SK-N-DZ (cell line): ENCODE measurements at places on chromosomes 1 and 21.

DNA sequence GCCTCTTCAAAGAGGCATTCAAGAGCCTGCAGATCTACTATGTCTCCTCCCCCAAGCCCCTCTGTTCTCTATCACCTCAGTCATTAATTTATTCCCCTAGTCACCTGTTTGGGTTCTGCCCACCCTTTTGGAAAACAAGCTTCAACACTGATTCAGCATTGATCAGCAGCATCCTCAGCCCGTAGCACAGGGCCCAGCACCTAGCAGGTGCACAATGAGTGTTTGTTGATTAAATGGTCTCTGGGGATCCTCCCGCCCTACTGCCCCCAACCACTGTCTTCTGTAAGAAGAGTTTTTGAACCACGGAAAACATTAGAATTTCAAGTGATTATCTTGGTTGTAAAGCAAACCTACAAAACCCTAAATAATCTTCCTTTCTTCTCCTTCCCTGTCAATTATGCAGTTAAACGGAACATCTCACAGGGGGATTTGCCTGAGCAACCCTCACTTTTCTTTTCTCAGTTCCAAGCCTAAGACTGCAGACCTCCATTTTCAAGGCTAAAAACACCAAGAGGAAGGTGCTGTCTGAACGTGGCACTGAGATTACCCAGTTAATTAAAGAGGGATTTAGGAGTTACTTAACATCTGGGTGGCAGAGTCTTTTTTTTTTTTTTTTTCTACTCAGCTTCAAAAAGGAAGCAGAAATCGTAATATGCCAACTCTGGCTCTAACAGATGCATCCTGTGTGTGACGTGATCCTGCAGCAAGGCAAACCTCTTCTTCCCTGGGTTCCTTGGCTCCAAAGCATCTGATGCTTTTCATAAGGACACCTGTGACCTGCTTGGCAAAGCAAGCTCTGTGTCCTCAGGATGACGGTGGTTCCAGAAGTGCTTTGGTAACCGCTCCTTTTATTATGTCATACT, 163.0 kb downstream of the KAZN start:
- DNase-seq = no peak

DNA sequence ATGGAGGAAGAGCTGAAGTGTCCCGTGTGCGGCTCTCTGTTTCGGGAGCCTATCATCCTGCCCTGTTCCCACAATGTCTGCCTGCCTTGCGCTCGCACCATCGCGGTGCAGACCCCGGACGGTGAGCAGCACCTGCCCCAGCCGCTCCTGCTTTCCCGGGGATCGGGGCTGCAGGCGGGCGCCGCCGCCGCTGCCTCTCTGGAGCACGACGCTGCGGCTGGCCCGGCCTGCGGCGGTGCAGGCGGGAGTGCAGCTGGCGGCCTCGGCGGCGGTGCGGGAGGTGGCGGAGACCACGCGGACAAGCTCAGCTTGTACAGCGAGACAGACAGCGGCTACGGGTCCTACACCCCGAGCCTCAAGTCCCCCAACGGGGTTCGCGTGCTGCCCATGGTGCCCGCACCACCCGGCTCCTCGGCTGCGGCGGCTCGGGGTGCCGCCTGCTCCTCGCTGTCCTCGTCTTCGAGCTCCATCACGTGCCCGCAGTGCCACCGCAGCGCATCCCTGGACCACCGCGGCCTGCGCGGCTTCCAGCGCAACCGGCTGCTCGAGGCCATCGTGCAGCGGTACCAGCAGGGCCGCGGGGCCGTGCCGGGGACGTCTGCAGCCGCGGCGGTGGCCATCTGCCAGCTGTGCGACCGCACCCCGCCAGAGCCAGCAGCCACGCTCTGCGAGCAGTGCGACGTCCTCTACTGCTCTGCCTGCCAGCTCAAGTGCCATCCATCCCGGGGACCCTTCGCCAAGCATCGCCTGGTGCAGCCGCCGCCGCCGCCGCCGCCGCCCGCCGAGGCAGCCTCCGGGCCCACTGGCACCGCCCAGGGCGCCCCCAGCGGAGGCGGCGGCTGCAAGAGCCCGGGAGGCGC, 1.3 kb downstream of the TRIM67 start:
- peak; percentile 32 for DNase-seq

DNA sequence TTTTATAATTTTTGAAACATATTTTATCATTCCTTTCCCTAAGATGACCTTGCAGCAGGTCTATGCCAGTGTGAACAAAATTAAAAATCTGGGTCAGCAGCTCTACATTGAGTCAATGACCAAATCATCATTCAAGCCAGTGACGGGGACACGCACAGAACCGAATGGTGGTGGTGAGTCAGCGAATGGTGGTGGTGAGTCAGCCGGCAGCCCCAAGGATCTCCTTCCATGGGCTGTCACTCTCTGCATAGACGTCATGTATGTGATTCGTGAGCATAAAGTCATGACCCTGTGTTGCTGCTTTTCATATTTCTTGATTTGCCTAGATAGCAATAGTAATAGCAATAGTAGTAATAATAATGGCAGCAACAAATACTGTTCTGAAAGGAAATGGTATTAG, 26.3 kb downstream of the PER3 start:
- no peak for DNase-seq

DNA sequence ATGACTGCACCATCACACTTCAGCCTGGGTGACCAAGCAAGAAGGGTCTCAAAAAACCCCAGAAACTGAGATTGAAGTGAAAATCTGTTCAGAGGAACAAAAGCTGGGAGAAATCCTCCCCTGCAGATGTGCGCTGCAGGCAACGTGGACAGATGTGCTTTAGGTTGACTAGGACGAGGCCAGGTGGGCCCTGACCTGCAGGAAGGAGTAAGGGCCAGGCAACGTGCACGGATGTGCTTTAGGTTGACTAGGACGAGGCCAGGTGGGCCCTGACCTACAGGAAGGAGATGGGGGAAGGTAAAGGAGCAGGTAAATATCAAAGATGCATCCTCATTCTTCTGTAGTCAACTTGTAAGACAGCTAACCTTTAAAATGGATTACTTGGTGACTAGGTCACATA, 2.5 kb upstream of the KRTAP12-1 start:
- DNase-seq = no peak

DNA sequence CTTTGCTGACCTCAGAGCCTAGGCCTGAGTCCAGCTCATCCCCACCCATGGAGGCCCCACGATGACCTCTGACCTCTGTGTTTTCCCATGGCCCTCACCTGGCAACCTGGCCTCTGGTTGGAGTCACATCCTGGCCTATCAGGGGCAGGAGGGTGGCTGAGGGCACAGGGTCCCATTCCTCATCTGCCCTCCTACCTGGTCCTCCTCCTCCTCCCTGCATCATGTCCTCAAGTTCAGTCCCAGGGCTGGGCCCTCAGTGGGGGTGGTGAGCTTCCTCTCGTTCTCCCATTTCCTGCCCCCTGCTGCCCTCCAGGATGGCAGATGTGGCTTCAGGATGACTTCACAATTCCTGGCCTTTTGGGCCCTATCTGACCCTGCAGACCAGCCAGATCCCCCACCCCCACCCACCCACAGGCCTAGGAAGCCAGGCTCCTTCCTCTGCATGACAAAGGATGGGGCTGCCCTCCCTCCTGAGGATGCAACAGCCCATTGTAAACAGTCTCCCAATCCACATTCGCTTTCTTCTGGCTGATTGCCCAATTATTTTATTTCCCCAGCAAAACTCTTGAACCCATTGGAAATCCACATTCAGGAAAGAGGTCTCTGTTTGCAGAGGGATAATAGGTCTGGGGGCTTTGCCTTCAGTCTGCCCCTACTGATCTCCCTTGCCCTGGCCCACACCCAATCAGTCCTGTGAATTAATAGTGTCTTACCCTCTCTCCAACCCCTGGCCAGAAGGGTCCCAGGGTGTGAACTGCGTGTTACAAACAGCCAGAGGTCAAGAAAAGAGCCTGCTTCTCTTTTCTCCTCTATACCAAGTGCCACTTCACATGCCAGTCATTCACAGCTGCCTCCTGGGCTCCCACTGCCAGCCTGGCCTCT, 10.3 kb upstream of the LEFTY1 start:
- no peak for DNase-seq

GRCh38 chr1:56921479-56921878, 44.3 kb downstream of the C8B start:
- no peak for DNase-seq

- DNase-seq = peak; percentile 21
Measured at GRCh38 chr21:26832546-26832945, 12.7 kb downstream of the ADAMTS1 start.

- DNase-seq = peak; percentile 29
Measured at GRCh38 chr21:43345746-43346409, 81.1 kb downstream of the SIK1 start.

DNA sequence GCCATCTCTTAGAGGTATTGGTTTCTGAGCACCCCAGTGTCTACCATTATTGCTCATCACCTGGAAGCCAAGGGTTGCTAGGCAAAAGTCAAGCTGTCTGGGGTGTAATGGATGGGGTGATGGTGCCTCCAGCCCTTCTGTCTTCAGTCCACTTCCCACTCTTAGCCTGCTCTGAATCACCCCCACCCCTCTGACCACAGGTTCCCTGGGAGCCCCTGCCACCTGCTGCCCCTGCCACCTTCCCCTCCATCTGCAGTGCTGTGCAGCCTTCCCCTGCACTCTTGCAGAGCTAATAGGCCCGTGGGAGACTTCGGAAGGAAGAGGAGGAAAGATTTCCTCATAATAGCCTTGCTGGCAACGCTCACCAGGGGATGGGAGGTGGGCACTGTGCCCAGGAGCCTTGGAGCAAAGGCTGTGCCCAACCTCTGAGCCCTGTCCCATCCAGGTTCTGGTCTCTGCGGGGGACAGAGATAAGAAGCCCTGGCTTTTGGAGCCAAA, 35.5 kb downstream of the CAPN2 start:
- DNase-seq = no peak

GRCh38 chr1:109902204-109902985, 8.3 kb upstream of the CSF1 start:
- DNase-seq = no peak

DNA sequence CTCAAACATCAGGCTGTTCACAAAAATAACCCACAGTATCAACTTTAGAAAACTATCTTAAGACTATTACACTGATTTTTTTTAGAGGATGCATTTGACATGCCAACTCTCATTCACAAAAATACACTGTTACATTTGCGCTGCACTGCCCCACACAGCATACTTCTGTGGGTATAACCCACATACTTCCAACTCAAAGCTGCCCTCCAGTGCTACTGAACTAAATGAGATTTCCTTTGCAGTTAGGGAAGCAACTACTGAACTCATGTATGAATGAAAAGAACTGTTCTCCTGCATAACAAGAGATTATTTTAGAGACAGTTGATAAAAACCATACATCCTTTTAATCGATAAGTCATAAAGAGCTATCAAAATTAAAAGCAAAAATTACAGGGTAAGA, 25.8 kb upstream of the GADD45A start:
- no peak for DNase-seq

- no peak for DNase-seq
Measured at GRCh38 chr1:200217703-200218102, 190.2 kb downstream of the NR5A2 start.

GRCh38 chr1:206128196-206128595, 11.0 kb upstream of the AVPR1B start:
- DNase-seq = no peak

GRCh38 chr1:182407724-182408123, 7.3 kb upstream of the TEDDM1 start:
- DNase-seq = no peak

DNA sequence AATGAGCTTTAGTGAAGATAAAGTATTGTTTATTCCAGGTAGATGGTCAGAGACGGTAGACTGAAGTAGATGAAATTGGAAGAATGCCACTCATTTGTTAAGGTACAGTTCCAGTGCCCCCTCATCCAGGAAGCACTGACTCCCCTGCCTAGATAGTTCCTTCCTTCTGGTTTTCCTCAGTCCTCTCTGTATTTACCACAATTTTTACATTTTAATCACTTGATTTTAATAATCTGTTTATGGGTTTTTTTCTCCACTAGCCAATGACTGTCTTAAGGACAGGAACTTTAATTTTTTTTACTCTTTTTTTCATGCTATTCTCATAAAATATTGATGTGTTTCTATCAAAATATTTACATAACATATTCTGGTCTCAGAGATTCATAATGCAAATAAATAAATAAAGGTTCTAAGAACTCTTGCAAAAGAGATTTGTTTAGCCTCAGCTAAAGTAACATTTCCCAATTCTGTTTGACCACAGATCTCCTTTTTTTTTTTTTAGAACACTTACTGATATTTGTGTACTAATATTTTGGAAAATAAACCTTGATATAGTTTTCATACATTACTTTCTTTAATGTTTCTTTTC, 651.6 kb downstream of the PLPP3 start:
- DNase-seq = no peak
